ENCODE measurements at places on chromosomes 16 and 17.

DNA sequence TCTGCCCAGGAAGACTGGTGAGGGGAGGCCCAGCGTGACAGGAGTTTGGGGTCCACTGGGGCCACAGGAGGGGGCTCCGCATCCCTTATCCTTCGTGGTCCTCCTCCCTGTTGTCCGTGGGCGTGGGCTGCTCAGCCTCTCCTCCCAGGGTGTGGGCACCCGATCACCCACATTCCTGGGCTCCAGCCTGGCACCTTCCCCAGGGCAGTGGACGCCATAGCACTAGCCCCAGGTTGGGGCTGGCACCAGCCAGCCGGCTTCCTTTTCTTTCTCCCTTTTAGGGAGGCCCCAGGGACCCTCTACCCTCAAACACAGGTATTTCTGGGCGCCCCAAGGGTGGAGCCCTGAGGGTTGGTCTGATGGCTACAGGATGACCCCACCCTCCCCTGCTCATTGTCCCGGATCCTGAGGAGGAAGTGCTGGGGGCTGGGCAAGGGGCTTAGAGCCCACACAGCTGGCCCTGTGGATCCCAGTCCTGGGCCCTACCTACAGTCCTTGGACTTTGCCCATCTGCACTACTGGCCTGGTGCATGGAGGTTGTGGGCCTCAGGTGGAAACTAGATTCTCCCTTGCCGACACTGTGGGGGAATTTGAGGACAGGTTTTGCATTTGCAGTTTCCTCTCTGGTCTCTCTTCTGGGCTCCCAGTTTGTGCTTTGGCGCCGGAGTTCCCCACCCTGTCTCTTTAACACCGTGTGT lies 1.1 kb downstream of the KIF1C start:
- no peak for DNase-seq

- DNase-seq: peak; percentile 72
Observed at GRCh38 chr16:56193951-56194726, 2.9 kb downstream of the GNAO1 start.

- DNase-seq: no peak
Observed at GRCh38 chr17:82092995-82093751, 4.9 kb downstream of the FASN start.

- peak; percentile 76 for DNase-seq
Observed at GRCh38 chr16:87956365-87957231, 5.4 kb downstream of the BANP start.

- no peak for DNase-seq
Observed at GRCh38 chr16:60553090-60553757, 1483.0 kb downstream of the CDH8 start.
